ENCODE measurements at places on chromosomes 13 and 19.
A peak's percentile ranks its signal among the peaks of the same experiment; 100 is the strongest.

- no peak for DNase-seq
These were observed 52.2 kb downstream of the TEX26 start for GRCh38 chr13:30984620-30985019.

- no peak for DNase-seq
These were observed 24.6 kb downstream of the FLT1 start for GRCh38 chr13:28470296-28470695.

GRCh38 chr13:113457510-113457909, 4.2 kb upstream of the ADPRHL1 start:
- DNase-seq: no peak

DNA sequence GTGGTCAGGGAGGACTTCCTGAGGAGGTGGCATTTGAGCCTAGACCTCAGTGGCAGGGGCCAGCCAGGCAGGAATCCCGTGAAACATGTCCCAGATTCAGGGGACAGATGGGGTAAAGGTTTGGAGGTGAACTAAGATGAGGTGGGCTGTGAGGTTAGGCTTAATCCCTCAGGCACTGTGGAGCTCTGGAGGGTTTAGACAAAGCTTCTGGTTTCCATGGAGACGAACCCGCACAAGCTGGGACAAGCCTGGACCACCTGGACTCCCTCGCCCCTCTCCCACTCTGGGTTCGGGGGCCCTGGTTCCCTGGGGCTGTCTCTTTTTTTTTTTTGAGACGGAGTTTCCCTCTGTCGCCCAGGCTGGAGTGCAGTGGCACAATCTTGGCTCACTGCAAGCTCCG, 15.7 kb downstream of the TJP3 start:
- DNase-seq: no peak

GRCh38 chr19:10259162-10259905, 7.3 kb downstream of the MRPL4 start:
- DNase-seq: peak; percentile 94

DNA sequence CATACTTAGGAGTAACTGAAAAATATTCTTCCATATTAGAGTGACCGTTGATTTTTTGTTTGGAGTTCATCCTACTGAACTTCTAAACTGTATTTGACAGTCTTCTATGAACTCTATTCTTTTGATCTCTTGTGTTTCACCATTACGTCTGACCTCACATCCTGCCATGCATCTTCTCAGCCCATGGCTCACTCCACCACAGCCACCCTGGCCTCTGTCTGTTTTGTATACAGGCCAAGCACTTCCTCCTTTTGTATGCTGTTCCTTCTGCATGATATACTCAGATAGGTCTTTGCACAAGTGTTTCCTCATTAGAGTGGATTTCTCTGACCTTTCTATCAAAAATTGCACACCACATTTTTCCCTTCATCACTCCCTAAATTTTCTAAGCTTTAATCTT, 119.9 kb downstream of the MAB21L1 start:
- no peak for DNase-seq

DNA sequence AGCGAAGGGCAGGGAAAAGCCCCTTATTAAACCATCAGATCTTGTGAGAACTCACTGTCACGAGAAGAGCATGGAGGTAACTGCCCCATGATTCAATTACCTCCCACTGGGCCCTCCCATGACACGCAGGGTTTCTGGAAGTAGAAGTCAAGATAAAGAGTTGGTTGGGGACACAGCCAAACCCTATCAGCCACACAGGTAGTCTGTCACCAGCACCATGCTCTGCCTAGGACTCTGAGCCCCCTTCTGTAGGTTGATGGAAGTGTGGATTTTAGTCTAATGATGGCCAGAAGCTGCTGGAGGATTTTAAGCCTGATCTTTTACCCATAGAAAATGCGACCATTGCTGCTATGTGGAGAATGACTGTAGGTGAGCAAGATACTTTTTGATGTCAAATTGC, 60.8 kb downstream of the ARHGEF7 start:
- no peak for DNase-seq

GRCh38 chr19:45153339-45154063, 7.3 kb downstream of the NKPD1 start:
- no peak for DNase-seq

- no peak for DNase-seq
These were observed 13.4 kb downstream of the RASL11A start for GRCh38 chr13:27283906-27284493.

- DNase-seq: peak; percentile 28
These were observed 229.7 kb downstream of the KCNRG start for GRCh38 chr13:50244713-50245574.

GRCh38 chr19:18809149-18809868, 18.2 kb upstream of the COMP start:
- no peak for DNase-seq

GRCh38 chr13:36880961-36881360, 39.1 kb downstream of the SMAD9 start:
- DNase-seq: no peak

- DNase-seq: no peak
These were observed 13.1 kb upstream of the TICAM1 start for GRCh38 chr19:4844348-4845179.

DNA sequence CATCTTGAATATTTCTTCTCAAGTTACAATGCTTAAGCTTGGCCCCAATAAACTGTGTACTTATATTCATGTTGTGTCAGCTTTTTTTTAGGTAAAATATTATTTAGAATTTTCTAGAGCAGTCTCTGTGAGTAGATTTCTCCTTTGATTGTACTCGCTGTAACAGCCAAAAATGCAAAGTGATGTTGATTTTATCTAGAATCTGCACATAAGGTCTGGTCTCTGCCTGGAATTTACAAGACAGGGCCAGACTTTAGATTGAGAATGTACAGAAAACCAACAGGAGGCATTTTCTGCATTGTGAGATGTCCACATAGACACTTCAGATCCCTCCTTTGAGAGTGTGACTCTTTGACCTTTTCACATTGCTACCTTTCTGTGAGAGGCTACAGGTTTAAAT, 43.1 kb upstream of the ZNF681 start:
- DNase-seq: no peak

DNA sequence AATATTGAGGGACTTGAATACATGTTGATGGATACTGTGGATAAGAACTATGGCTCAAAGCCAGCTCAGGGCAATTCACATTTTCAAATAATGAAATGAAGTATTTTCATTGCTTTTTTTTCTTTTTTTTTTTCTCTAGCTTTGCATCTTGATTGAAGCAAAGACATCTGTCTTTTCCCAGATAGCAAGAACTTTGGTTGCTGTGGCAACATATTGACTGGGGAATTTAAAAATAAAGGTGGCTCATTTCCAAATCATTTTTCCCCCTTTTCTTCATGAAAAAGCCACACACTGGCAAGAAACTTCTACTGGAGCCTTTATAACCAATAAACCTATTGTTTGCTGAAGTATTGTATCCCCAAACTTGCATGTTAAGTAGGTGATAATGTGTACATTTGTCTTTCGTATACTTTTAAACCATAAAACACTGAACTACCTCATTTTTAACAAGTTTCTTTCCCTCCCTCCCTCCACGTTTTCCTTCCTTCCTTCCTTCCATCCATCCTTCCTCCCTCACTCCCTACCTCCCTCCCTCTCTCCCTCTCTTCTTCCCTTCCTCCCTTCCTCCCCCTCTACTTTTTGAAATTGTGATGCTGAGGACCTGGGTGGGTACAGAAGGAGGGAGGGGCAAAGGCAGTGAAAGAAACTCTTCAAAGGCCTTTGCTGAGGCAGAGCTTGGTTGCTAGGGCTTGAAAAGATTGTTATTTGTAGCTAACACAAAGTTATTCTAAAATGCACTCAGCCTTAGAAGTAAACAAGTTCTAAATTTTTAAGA, 343.5 kb upstream of the SPRY2 start:
- DNase-seq: no peak

DNA sequence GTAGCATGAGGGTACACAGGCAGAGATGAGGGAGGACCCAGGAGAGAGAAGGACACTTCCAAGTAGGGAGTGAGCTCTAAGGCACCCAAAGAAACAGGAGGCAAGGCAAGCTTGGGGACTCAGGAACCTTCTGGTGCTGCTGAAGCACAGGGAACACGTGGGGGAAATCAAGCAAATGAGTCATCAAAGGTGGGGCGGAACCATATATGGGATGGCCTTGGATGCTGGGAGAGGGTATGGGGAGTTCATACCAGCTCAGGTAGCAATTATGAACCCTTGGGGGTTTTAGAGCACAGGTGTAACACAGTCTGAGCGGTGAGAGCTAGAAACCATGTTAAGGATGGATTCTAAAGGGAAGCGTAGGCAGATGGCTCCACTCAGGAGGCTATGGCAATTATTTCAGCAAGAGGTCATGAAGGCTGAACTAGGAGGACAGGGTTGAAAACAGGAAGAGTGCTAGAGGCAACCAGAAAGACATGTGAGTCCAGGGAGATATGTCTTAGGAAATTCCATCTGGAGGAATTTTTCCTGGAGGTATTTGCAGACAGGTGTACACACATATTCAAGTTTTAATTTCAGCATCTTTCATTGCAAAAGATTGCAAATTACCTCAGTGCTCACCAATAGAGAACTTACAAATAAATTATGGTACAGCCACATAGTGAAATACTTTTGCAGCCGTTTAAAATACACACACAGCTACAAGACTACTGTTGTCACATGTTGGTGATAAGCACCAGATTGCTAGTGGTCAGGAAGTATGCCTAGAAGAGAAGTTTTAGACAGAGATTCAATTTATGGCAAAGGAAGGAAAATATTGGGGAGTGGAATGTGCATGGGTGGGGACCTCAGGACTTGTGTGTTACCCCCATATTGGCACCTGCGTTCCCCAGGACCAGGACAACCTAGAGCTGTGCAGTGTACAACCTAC, 77.0 kb downstream of the STARD13 start:
- DNase-seq: no peak

GRCh38 chr19:6925801-6926751, 38.7 kb downstream of the ADGRE1 start:
- DNase-seq: peak; percentile 17

GRCh38 chr19:932648-933552, 7.1 kb downstream of the ARID3A start:
- no peak for DNase-seq

- DNase-seq: no peak
These were observed 9.0 kb downstream of the ATP13A1 start for GRCh38 chr19:19654441-19654840.

DNA sequence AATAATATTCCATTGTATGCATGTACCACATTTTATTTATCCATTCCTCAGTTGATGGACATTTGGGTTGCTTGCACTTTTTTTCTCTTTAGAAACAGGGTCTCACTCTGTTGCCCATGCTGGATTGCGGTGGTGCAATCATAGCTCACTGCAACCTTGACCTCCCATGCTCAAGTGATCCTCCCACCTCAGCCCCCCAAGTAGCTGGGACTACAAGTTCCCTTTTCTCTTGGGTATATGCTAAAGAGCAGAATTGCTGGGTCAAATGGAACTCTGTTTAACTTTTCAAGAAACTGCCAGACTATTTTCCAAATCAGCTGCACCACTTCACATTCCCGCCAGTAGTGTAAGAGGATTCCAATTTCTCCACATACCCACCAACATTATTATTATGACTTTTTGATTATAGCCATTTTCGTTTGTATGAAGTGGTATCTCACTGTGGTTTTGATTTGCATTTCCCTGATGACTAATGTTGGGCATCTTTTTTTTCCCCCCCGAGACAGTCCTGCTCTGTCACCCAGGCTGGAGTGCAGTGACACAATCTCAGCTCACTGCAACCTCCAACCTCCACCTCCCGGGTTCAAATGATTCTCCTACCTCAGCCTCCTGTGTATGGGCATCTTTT, 7.6 kb upstream of the IPO5 start:
- DNase-seq: no peak

DNA sequence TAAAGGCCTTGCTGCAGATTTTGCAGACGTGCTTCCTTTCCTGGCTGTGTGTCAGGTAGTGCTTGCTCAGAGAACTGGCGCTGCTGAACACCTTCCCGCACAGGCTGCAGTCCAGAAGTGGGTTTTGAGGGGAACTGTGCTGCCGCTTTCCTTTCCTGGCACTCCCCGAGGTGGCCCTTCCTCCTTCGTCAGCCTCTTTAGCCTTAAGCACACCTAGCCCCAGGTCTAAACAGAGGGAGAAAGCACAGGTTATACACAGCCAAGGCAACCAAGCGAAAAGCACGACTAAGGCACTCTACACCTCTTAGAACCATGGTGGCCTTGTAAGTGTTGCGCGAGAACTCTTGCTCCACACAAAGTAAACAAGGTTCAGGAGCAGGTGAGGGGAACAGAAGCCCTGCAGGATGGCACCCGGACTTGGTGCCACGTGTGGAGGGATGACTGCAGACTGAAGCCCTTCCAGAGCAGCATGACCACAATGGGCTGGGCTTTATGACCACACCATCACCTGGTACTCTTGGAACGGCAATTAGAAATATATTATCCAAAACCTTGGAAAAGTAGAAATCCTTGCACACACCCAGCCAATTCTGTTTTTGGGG, 23.6 kb downstream of the ZNF541 start:
- DNase-seq: no peak

GRCh38 chr13:27131906-27132305, 39.7 kb downstream of the USP12 start:
- no peak for DNase-seq
